ENCODE measurements at places on chromosomes 5 and 9.

DNA sequence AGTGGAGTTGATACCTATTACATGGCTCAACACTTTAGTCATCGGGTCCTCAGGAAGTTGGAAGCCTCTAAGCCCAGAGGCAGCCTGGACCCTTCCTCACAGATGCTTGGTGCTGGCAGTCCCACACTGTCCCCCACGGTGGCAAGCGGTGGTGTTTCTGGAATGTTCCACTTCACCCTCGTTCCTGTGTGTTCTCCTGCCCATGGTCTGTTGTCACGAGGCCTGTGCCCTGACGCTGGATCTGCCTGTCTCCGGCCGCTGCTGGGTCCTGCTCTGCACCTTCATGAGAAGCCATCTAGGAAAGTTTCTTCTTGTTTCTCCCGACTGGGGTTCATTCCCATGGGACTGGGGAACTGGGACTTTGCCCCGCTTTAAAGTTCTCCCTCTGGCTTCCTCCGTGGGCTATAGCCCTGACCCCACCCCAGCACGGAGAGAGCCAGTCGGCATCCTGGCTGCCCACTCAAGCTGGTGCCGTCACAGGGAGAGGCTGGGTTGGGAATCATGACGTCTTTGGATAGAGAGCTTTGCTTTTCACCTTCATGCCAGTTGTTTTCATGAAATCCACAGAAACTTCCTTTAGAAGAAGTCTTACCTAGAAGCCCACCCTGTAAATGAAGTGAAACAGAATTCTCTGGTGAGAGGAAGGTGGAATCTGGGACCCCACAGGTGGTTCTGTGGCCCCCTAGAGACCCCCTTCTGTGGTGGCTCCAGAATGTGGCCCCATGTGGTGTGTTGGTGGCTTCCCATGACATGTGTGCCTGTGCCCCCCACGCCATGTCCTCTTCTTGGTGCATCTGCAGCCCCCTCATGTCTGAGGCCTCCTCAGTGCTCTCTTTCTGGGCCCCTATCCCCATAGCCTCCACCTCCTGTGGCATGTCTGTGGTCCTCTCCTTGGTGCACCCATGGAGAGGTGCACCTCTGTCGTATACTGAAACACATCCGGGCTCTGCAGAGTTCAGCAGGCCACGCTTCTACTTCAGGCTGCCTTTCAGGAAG, 43.8 kb downstream of the TRIP13 start:
- no peak for DNase-seq

DNA sequence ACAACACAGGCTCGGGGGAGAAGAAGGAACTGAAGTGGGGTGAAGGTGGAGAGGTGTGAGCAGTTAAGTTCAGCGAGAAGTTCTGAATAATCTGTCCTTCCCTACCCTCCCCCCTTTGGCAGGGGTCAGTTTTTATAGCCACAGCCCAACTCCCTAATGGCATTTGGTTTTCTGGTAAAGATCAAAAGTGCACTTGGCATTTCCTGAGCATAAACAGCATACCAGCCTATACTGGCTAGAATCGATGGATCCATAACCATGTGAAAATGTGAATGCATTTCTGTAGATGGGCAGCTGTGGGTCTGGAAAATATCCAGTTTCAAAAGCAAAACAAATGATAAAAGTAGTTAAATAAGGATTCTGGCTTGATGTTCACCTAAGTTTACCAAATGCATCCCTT, 410.9 kb downstream of the PLK2 start:
- no peak for DNase-seq

DNA sequence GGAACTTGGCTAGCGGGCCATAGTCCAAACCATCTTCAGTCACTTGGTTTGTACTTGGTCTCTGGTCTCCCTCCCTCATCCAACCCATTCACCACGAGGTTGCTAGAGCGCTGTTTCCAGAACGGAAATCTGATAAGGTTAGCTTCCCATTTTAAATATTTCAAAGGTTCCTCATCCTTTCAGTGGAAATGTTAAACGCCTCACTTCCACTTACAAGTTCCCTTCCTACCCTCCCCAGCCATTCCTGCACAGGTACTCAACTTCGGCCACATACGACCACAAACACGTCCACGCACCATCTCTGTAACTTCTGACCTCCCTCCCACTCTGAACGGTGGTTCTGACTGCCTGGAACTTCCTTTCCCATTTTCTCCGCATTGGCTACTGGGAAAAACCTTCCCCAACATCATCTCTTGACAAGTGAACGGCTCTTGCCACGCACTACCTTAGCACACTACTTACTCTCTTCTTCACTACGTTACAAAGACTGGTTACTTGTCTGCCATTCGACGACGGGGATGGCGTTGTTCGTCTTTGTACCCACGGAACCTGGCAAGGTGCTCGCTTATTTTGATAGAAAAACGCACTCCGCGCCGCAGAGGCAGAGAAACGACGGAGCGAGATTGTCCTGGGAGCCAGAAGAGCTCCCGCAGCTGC, 629 bp downstream of the CCNH start:
- DNase-seq: no peak

DNA sequence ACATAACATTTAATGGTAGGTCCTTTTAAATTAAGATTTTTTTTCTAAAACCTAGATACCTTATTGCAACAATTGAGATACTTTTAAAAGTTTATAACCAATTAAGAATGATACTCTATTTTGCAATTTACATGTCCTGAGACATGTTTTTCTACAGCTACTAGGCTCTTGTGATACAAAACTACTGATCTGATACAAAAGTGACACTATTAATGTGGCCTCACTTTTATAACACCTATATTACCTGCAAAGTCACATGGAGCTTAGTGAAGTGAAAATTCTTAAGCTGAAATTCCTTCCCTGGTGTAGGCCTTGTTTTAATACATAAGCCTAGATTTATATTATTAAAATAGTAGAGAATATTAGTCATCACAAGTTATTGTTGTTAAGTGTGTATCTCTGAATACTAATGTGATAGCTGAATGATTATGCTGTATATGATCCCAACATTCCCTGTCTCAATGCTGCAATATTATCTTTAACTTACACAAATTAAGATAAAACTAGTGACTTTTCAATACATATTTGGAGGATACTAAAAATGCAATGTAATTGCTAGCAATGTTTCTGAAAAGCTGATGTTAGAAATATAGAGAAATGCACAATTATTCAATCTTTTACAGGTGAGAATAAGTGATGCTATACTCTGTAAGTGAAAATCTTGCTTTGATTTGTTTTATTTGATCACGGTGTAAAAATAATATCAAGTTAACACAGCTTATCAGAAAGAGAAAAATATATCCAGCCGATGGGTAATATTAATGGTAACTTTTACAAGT, 2.6 kb downstream of the NFIB start:
- no peak for DNase-seq

GRCh38 chr9:92121265-92121664, 6.1 kb upstream of the SPTLC1 start:
- DNase-seq: no peak

GRCh38 chr9:2876726-2877125, 32.8 kb upstream of the PUM3 start:
- no peak for DNase-seq

GRCh38 chr5:63919763-63920478, 42.3 kb downstream of the HTR1A start:
- DNase-seq: no peak

Measured in stimulated activated CD4-positive, alpha-beta T cell treated with anti-CD3 and anti-CD28 coated beads, Interleukin-12 subunit alpha, Interleukin-12 subunit beta, amount 100 ng/mL, for 4 hours (primary cell).